ENCODE measurements at places on chromosomes 6 and 20. TPM values are rescaled to one million over a fixed set of nuclear protein-coding genes. Genes with fewer than 3 reads are reported as not detected.

- no peaks in the 10 kb centered on the region for H3K27me3 ChIP-seq
- no peaks in the 10 kb centered on the region for H3K4me1 ChIP-seq
- no peak overlapping the region for H3K4me3 ChIP-seq
- no peaks in the 10 kb centered on the region for H3K36me3 ChIP-seq
- no peak for DNase-seq
- no peak overlapping the region for H3K27ac ChIP-seq
Observed at GRCh38 chr6:105522626-105523322, 119.9 kb upstream of the PREP start.

DNA sequence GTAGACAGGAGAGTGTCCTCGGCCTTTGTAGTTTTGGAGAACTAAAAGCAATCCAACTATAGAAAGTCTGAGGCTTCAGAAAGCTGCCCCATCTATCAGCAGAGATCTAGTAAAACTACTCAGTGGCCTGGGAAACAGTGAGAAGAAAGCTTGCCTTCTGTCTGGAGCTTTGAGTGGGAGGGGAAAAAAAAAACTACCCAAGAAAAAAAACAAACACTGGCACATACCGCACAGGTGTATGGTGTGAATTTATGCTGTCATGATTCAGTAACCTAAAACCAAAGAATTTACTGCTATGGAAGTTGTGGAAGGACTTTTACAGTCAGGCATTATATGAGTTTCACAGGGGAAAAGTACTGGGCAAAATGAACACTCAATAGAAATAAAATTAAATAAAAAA is 280.5 kb downstream of the ADGRB3 start:
- no peaks in the 10 kb centered on the region for H3K36me3 ChIP-seq
- no peaks in the 10 kb centered on the region for H3K27me3 ChIP-seq
- H3K27ac ChIP-seq = no peak overlapping the region
- no peak for DNase-seq
- no peaks in the 10 kb centered on the region for H3K4me1 ChIP-seq

DNA sequence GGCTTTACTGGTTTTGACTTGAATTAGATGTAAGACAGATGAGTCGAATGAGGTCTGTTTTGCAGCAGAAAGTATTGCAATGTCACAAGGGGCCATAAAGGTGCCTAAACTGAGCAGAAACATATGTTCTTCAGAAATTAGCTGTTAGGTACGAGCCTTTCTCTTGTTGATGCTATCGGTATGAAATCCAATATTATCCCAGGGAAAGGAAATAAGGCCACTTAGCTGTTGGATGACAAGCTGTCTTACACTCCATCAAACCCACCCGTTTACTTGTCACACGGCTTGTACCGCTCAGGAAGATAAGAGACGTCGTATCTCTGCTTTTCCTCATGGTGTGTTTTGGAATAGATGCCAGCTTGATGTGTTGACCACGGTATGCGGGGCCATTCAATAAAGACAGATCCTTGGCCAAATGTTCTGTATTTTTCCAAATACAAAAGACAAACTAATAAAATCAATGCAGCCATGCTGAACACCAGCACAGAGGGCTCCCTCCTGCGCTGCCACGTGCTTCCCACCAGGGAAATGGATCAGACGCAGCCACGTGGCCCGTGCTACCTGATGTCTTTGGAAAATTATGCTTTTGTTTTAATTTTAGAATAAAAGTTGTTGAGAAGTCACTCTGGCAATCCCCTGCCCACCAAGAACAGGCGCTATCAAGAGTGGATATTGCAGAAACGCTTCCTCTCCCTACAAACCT is 255.9 kb upstream of the SULF2 start:
- no peaks in the 10 kb centered on the region for H3K27me3 ChIP-seq
- H3K36me3 ChIP-seq = no peaks in the 10 kb centered on the region

- peaks cover 62% of the 10 kb centered on the region for H3K4me1 ChIP-seq
- DNase-seq = peak; percentile 10
- no peak overlapping the region for H3K27ac ChIP-seq
- no peaks in the 10 kb centered on the region for H3K27me3 ChIP-seq
- no peaks in the 10 kb centered on the region for H3K36me3 ChIP-seq
- H3K4me3 ChIP-seq = no peak overlapping the region
Observed at GRCh38 chr6:117677553-117678141, 2.4 kb downstream of the NUS1 start.

GRCh38 chr6:161223646-161224045 is 50.2 kb downstream of the AGPAT4 start:
- no peaks in the 10 kb centered on the region for H3K36me3 ChIP-seq
- DNase-seq = no peak
- no peaks in the 10 kb centered on the region for H3K27me3 ChIP-seq
- no peak overlapping the region for H3K4me3 ChIP-seq
- H3K27ac ChIP-seq = no peak overlapping the region

Gene MYH7B
- total RNA-seq = 0.48 TPM

Gene EHMT2
- 71.6 TPM for total RNA-seq

Gene TGM3
- not detected for total RNA-seq
